Amygdala (tissue), 56 donors: ENCODE measurements at places on chromosomes 11 and 22.

GRCh38 chr11:44842220-44842619 lies 108.5 kb downstream of the TP53I11 start:
- DNase-seq: no peak

GRCh38 chr11:57680552-57680874 lies 12.6 kb downstream of the ZDHHC5 start:
- no peak for DNase-seq

DNA sequence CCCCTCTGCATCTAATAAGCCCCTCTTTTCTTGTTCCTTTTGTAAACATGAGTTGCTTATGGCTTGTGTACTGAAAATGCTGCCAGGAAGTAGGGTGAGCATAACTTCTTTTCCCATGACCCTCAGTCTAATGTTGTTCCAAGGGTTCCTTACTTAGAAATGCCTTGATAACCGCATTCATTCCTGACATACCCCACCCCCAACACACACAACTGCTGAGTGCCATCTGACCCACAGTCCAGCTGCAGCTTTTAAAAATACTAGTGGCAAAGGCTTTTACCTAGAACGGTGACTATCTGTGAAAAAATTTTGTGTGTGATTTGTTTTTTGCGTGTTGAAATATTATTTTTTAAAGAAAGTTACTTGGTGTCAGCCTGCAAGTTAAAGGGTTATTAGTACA lies 52.6 kb downstream of the ARHGAP42 start:
- no peak for DNase-seq

- DNase-seq: no peak
Observed at GRCh38 chr11:86247608-86248007, 3.1 kb downstream of the EED start.

- no peak for DNase-seq
Observed at GRCh38 chr11:57504511-57504910, 11.0 kb downstream of the SLC43A1 start.

DNA sequence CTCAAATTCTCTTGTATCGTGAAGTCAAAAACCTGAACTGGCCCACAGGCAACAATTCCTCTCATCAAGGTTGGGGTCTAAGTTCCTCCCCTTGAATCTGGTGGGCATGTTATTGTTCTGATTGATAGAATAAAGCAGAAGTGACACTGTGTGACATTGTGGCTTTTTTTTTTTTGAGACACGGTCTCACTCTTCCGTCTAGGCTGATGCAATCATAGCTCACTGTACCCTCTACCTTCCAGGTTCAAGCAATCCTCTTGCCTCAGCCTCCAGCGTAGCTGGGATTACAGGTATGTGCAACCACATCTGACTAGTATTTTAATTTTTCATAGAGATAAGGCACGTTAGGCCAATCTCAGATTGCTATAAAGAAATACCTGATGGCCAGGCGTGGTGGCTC lies 8.9 kb upstream of the PELI3 start:
- DNase-seq: no peak
